ENCODE measurements at places on chromosomes 7 and 10.

- no peak for DNase-seq
These were observed 23.3 kb downstream of the PLXDC2 start for GRCh38 chr10:19839552-19839951.

DNA sequence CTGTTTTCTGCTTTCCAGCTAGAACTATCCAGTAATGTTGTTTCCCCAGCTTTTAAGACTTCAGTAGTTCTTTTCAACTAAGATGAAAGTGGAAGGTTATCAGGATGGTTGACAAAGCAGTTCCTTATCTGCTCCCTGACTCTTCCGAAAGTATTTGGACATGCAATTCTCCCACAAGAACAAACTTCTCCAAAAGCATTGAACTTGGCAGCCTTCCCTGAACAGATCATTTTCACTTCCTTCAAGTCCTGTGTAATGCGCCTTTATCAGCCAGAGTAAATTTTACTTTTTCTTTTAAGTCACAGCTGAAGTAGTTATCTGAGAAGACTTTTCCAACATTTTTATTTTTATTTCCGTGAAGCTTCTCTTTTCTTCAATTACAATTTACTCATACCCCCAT is 39.7 kb downstream of the CDC14C start:
- DNase-seq: no peak

GRCh38 chr7:51590746-51591145 is 274.1 kb upstream of the COBL start:
- DNase-seq: no peak

DNA sequence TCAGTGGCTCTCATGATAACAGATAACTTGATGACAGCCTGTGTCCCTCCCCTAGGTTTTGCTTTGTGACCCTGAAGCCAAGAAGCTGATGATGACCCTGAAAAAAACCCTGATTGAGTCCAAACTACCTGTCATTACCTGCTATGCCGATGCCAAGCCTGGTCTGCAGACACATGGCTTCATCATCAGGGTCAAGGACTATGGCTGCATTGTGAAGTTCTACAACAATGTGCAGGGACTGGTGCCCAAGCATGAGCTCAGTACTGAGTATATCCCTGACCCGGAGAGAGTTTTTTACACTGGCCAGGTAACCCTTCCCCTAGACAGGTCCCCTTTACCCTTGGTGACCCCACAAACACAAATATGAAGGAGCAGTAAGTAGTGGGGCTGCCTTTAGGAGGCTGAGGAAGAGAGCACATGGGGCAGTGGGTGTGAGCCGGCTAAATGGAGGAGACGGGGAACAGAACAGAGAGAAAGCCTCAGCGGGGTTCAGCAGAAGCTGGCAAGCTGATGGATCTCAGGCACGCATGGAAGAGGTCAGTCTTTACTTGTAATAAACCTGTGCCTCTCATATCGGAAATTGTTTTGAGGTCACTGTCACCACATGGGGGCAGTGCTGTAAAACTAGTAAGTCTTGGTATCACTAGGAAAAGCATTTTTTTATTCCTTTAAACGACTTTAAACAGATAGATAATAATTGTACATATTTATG is 20.2 kb downstream of the PDCD11 start:
- peak; percentile 77 for DNase-seq

- no peak for DNase-seq
These were observed 4.6 kb downstream of the ATP5F1C start for GRCh38 chr10:7792541-7792940.

Measured in CD4-positive, alpha-beta T cell treated with Interleukin-17A for 4 hours (primary cell).